ENCODE measurements at places on chromosomes 6 and 20. TPM values are rescaled to one million over a fixed set of nuclear protein-coding genes. Genes with fewer than 3 reads are reported as not detected.
A peak's percentile ranks its signal among the peaks of the same experiment; 100 is the strongest.

DNA sequence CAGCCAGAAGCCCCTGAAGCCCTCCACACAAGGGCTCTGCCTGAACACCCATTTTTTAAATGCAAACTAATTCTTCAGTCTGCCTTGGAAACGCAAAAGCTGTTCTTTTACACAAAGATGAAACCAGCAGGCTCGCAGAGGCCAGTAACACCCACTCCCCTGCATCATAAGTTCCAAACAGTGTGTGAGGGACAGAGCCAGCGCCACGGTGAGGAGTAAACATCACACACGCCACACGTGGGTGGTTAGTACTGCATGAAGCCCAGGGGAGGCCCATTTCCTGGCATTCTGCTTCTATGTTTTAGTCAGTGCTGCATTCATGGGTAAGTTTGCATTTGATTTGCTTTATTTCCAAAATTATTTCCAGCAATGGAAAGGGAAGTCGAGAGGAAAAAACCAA lies 217.7 kb upstream of the RIN2 start:
- no peaks in the 10 kb centered on the region for H3K36me3 ChIP-seq
- H3K4me1 ChIP-seq, result peaks cover 6% of the 10 kb centered on the region
- no peaks in the 10 kb centered on the region for H3K27me3 ChIP-seq
- no peak overlapping the region for H3K4me3 ChIP-seq
- no peak overlapping the region for H3K27ac ChIP-seq
- DNase-seq, result peak; percentile 55

Gene HSPA12B
- 18.3 TPM for total RNA-seq

GRCh38 chr6:17884498-17885478 lies 102.6 kb downstream of the KIF13A start:
- H3K27ac ChIP-seq, result no peak overlapping the region
- no peaks in the 10 kb centered on the region for H3K27me3 ChIP-seq
- H3K4me3 ChIP-seq, result no peak overlapping the region
- DNase-seq, result peak; percentile 36
- no peaks in the 10 kb centered on the region for H3K4me1 ChIP-seq

- no peaks in the 10 kb centered on the region for H3K4me1 ChIP-seq
- no peak overlapping the region for H3K4me3 ChIP-seq
Measured at GRCh38 chr6:82353848-82354247, 9.8 kb upstream of the TPBG start.

DNA sequence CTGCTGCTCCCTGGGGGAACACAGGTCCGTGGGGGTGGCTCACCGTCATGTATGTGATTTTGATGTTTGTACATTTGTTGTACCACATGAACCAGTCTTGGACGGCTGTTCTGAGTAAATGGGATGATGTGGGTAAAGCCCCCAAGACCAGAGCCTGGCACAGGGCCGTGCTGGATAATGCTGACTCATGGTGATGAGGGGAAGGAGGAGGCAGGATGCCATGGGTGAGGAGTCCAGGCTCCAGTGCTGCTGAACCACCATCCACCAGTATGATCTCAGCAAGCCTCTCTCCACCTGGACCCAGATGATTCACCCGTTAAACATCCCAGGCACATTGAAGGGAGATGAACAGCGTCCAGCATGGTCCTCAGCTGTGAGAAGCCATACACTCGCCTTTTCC lies 9.6 kb upstream of the APCDD1L start:
- no peak overlapping the region for H3K27ac ChIP-seq
- no peaks in the 10 kb centered on the region for H3K27me3 ChIP-seq
- H3K4me3 ChIP-seq, result no peak overlapping the region
- H3K36me3 ChIP-seq, result no peaks in the 10 kb centered on the region

DNA sequence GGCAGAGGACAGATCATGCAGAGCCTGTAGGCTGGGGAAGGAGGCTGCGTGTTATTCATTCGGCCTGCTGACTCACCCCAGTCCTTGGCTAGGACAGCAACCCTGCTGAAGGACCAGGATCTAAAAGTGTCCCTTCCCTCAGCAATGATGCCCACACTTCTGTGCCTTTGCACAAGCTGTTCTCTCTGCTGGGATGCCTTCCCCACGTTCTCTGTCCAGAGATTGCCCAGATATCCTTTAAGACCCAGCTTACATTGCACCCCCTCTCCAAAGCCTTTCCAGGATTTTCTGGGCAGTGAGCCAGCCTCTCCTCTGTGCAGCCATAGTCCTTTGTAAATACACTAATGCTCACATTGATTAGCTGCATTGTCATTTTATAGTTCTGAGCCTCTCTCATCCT lies 99.3 kb upstream of the CHD6 start:
- no peaks in the 10 kb centered on the region for H3K4me1 ChIP-seq
- no peak overlapping the region for H3K4me3 ChIP-seq
- H3K27ac ChIP-seq, result no peak overlapping the region
- DNase-seq, result peak; percentile 30

- H3K27ac ChIP-seq, result no peak overlapping the region
- H3K36me3 ChIP-seq, result no peaks in the 10 kb centered on the region
- no peak overlapping the region for H3K4me3 ChIP-seq
Measured at GRCh38 chr20:22821796-22822195, 213.3 kb upstream of the SSTR4 start.

GRCh38 chr20:380763-381580 lies 412 bp downstream of the TRIB3 start:
- H3K4me3 ChIP-seq, result peak overlapping the region; percentile 40
- H3K27me3 ChIP-seq, result peaks cover 21% of the 10 kb centered on the region
- no peaks in the 10 kb centered on the region for H3K36me3 ChIP-seq

DNA sequence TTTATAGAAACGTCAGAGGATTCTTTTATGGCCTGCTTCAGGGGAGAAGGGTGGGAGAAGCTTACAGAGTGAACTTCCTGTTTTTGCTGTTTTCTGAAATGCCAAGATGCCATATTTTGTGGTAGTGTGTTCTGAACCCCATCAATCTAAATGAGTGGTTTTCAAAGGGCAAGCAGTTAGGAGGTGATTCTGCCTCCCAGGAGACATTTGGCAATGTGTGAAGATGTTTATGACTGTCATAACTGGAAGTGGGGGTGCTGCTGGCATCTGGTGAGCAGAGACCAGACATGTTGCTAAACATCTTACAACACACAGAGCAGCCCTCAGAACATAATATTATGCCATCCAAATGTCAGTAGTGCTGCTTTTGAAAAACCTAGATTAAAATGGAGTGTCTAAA lies 6.0 kb upstream of the PRL start:
- H3K27me3 ChIP-seq, result no peaks in the 10 kb centered on the region
- no peak for DNase-seq
- no peak overlapping the region for H3K4me3 ChIP-seq
- no peaks in the 10 kb centered on the region for H3K4me1 ChIP-seq

DNA sequence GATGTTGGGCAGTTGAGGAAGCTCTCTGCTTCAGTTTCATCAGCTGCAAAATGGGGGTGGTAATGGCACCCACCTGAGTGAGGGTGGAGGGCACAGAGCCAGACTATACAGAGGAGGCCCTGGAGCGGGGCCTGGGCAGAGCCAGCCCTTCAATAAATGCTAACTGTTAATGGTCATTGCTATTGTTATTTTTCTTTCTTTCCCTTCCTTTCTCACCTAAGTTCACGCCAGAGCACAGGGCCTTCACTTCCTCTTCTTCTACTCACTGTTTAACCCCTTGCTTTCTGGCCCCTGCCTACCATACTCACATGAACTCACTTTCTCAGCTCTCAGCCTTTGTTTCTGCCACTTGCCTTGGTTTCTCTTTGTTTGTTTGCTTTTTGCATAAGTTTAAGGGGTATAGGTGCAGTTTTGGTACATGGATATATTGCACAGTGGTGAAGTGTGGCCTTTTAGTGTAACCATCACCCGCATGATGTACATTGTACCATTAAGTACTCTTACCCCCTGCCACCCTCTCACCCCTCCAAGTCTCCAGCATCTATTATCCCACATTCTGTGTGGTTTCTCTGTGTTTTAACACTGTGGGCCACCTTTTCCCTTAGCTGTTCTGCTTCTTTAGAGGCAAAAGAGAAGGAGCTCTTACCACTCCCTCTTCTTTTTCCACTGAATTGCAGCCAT lies 7.5 kb upstream of the RREB1 start:
- H3K4me1 ChIP-seq, result no peaks in the 10 kb centered on the region
- no peak overlapping the region for H3K4me3 ChIP-seq
- no peaks in the 10 kb centered on the region for H3K27me3 ChIP-seq
- no peaks in the 10 kb centered on the region for H3K36me3 ChIP-seq

- peaks cover 3% of the 10 kb centered on the region for H3K27me3 ChIP-seq
- H3K4me3 ChIP-seq, result peak overlapping the region; percentile 83
- peaks cover 14% of the 10 kb centered on the region for H3K4me1 ChIP-seq
- no peaks in the 10 kb centered on the region for H3K36me3 ChIP-seq
- no peak for DNase-seq
Measured at GRCh38 chr20:38473367-38473795, 738 bp downstream of the RALGAPB start.

DNA sequence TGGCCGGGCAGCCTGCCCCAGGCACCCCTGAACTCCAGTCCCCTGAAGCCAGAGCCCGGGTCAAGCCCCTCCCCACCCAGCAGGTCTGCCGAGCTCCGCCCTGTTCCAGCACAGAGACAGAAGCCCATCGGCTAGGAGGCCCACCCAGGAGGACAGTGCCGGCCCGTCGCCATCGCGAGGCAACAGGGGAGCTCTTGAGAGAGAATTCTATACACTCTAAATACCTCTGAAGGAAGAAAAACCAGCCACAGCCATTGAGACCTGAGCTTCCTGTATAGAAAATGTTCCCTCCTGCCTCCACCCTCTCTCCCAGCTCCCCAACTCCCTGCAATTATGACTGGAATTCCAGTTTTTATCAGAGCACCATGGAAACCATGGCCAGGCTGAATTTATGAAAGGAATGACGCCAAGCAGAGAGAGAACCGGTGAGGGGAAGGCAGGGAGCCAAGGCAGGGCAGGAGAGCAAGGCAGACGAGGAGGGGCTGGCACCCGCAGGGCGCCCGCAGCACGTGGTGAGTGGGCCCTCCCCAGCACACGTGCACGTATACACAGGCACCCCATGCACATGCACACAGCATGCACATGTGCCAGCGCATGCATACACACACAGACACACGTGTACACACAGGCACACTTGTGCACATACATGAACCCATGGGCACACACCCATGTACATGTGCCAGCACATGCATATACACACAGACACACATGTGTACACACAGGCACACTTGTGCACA lies 27.6 kb upstream of the MRGBP start:
- peaks cover 53% of the 10 kb centered on the region for H3K4me1 ChIP-seq
- no peak overlapping the region for H3K27ac ChIP-seq
- H3K27me3 ChIP-seq, result peaks cover 14% of the 10 kb centered on the region
- H3K4me3 ChIP-seq, result no peak overlapping the region

GRCh38 chr6:24076011-24076410 lies 50.0 kb upstream of the NRSN1 start:
- no peaks in the 10 kb centered on the region for H3K4me1 ChIP-seq
- H3K27me3 ChIP-seq, result no peaks in the 10 kb centered on the region
- H3K27ac ChIP-seq, result no peak overlapping the region
- no peaks in the 10 kb centered on the region for H3K36me3 ChIP-seq
- DNase-seq, result peak; percentile 30

DNA sequence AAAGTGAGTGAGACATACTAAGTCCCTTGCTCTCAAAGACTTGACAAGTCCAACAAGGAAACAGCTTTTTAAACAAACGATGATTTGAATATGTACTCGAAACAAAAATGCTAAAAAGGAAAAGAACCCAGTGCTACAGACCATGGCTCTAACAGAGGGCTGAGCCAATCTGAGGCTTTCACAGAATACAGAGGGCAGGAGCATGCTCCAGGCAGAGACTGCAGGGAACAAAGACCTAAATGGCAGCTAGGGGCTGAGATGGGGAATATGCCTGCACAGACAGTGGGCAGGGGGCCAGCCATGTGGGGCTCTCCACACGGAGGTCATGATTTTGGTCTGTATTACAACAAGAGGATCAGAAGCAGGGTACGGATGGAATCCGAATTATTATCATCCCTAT lies 31.1 kb upstream of the C6orf118 start:
- H3K27me3 ChIP-seq, result no peaks in the 10 kb centered on the region
- H3K27ac ChIP-seq, result no peak overlapping the region
- no peaks in the 10 kb centered on the region for H3K4me1 ChIP-seq
- no peak for DNase-seq

- DNase-seq, result no peak
- H3K27me3 ChIP-seq, result no peaks in the 10 kb centered on the region
- H3K4me3 ChIP-seq, result no peak overlapping the region
- no peaks in the 10 kb centered on the region for H3K36me3 ChIP-seq
- no peaks in the 10 kb centered on the region for H3K4me1 ChIP-seq
Measured at GRCh38 chr6:114084327-114084890, 113.5 kb upstream of the HDAC2 start.

GRCh38 chr6:119917186-119917585 lies 567.6 kb upstream of the MAN1A1 start:
- no peaks in the 10 kb centered on the region for H3K27me3 ChIP-seq
- no peak overlapping the region for H3K27ac ChIP-seq
- no peak overlapping the region for H3K4me3 ChIP-seq
- H3K4me1 ChIP-seq, result no peaks in the 10 kb centered on the region

Gene PYGB
- total RNA-seq, result 21.9 TPM

DNA sequence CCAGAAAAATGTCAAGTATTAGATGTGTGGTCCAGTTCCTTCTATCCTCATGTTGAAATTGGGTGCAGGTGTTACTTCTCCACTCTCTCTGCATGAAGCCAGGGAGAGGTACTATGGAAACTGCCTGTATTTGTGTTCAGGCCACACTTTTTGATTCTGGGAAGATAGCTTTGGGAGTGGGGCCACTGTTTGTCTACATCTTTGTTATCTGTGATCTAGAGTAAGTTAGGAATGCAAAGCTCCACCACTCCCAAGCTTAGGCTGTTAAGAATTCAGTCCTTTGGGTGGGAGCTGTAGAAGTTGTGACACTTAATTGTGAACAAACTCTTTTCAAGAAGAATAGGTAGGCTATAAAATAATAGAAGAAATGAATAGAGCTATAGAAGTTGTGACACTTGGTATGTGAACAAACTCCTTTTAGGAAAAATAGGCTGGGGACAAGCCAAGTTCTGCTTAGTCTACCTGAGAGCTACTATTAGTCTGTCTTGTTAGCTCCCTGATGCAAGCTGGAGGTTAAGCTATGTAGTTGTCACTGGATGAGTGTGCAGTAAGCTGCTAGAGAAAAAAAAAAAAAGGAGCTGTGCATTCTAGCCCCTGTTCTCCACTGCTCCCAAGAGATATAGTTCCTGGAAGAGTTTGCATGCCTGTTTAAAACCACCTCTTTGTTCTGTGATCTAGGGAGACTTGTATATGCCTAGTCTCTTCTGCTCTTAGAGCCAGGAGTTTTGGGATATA lies 7.1 kb upstream of the GFRAL start:
- no peak overlapping the region for H3K27ac ChIP-seq
- H3K4me3 ChIP-seq, result no peak overlapping the region
- no peaks in the 10 kb centered on the region for H3K27me3 ChIP-seq

Gene KIAA0408
- 17.6 TPM for total RNA-seq

- peaks cover 29% of the 10 kb centered on the region for H3K4me1 ChIP-seq
- H3K27ac ChIP-seq, result peak overlapping the region; percentile 57
- peak; percentile 90 for DNase-seq
Measured at GRCh38 chr6:107676042-107676441, 148.1 kb downstream of the SCML4 start.

GRCh38 chr20:60454491-60454890 lies 496.3 kb downstream of the CDH26 start:
- H3K27ac ChIP-seq, result no peak overlapping the region
- peaks cover 9% of the 10 kb centered on the region for H3K4me1 ChIP-seq
- no peak overlapping the region for H3K4me3 ChIP-seq
- no peaks in the 10 kb centered on the region for H3K27me3 ChIP-seq
- H3K36me3 ChIP-seq, result no peaks in the 10 kb centered on the region

GRCh38 chr6:162845972-162846371 lies 118.2 kb downstream of the PACRG start:
- no peaks in the 10 kb centered on the region for H3K27me3 ChIP-seq
- no peaks in the 10 kb centered on the region for H3K4me1 ChIP-seq
- no peak overlapping the region for H3K27ac ChIP-seq
- no peak overlapping the region for H3K4me3 ChIP-seq
- H3K36me3 ChIP-seq, result no peaks in the 10 kb centered on the region
- no peak for DNase-seq

Gene THBS2
- total RNA-seq, result 119 TPM

Gene PAX1
- 0.58 TPM for total RNA-seq
